Activated gamma-delta T cell treated with anti-CD3 and anti-CD28 coated beads, Interleukin-2, amount 50 U/mL, for 16 hours (primary cell): ENCODE measurements at places on chromosomes 5 and 9.

- no peak for DNase-seq
These were observed 205.5 kb downstream of the CACNA1B start for GRCh38 chr9:138082918-138083636.

GRCh38 chr5:172429201-172429940 lies 25.0 kb downstream of the SH3PXD2B start:
- no peak for DNase-seq

- no peak for DNase-seq
These were observed 185.5 kb downstream of the HSD17B3 start for GRCh38 chr9:96116275-96117064.

GRCh38 chr5:35185518-35185917 lies 44.8 kb downstream of the PRLR start:
- no peak for DNase-seq

DNA sequence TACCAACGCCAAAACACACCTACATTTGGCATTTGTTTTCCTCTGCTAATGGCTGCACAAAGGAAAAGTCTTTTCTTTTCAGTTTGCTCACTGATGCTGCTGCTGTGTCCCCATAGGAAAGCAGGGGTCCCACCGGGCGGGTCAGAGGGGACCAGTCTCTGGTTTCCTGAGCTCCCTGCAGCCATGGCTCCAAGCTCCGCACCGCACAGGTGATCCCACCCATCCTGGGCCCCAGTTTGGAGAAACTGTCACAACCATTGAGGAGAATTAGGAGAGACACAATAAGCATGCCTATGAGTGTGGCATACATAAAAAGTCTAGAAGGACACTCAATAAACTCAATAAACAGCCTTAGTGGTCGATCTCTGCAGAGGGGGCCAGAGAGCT lies 19.9 kb downstream of the MED10 start:
- DNase-seq, result no peak

GRCh38 chr5:179422213-179422855 lies 77.1 kb upstream of the ADAMTS2 start:
- no peak for DNase-seq

DNA sequence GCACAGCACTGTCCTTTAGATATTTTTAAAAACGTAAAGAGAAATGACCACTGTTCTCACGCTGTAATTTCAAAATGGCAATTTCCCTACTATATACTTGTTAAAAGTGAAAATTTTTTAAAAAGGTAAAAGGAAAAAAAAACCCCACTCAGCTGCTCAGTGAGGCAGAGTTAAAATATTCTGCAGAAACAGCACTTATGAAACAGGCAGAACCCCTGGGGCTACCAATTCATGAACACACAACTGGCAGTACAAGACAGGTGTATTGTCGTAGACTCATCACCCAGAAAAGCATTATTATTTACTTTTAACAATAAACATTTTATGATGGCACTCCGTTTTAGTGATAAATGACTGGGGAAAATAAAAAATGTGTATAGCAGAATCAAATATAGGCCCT lies 1.5 kb upstream of the RASGRF2 start:
- DNase-seq, result no peak
